Stimulated activated CD8-positive, alpha-beta memory T cell treated with anti-CD3 and anti-CD28 coated beads, Interleukin-15, amount 100 ng/mL, for 1 hour (primary cell): ENCODE measurements at places on chromosomes 13 and 19.

GRCh38 chr13:42173789-42174343, 98.1 kb upstream of the AKAP11 start:
- DNase-seq: no peak

GRCh38 chr13:30376426-30377311, 45.6 kb upstream of the UBE2L5 start:
- peak; percentile 37 for DNase-seq

- no peak for DNase-seq
These were observed 29.2 kb downstream of the ONECUT3 start for GRCh38 chr19:1782521-1782920.

DNA sequence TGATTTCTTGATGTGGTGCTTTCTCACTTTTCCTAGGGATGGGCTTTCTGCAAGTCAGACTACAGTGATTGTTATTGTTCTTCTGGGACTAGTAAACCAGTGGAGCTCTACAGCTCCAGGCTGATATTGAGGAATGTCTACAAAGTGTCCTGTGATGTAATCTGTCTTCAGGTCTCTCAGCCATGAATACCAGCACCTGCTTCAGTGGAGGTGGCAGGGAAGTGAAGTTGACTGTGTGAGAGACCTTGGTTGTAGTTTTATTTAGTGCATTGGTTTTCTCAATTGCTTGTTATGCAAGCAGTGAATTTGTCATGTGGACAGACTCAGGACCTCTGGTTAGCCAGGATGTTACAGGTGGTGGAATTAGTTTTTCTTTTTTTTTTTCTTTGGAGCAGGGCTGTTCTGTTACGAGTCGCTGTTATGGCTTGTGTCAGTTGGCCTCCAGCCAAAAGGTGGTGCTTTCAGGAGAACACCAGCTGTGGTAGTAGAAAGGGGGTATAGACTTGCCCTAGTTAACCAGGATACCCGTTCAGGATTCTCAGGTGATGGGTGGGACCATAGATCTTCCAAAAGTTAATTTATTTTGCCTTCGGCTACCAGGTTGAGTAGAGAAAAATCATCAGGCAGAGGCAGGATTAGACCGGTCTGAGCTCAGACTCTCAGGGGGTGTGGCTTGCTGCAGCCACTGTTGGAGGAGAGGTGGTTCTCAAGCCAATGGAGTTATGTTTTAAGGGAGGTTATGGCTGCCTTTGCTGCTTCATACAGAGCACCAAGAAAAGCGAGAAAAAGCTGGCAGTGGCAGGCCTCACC, 11.9 kb upstream of the ZNF675 start:
- no peak for DNase-seq
